ENCODE measurements at places on chromosomes 16 and 17.

DNA sequence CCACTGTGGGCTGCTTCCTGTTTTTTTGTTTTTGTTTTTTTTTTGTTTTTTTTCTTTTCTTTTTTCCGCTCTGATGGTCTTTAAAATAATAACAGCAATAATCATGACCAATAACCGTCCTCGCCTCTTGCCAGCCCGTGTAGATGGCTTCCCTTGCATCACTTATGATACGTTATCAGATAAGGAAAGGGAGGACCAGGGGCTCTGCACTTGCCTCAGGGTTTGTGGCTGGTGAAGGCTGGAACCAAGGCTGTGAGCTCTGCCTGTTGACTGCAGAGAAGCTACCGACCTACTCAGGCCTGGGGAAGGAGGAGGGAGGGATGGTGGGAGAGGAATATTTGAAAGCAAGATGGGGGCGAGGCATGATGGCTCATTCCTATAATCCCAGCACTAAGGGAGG is 114.0 kb upstream of the SDK2 start:
- no peak for DNase-seq

- peak; percentile 75 for DNase-seq
These were observed 112.0 kb downstream of the NPIPB5 start for GRCh38 chr16:22622703-22623102.

GRCh38 chr17:51217946-51218345 is 41.9 kb downstream of the MBTD1 start:
- DNase-seq: no peak

DNA sequence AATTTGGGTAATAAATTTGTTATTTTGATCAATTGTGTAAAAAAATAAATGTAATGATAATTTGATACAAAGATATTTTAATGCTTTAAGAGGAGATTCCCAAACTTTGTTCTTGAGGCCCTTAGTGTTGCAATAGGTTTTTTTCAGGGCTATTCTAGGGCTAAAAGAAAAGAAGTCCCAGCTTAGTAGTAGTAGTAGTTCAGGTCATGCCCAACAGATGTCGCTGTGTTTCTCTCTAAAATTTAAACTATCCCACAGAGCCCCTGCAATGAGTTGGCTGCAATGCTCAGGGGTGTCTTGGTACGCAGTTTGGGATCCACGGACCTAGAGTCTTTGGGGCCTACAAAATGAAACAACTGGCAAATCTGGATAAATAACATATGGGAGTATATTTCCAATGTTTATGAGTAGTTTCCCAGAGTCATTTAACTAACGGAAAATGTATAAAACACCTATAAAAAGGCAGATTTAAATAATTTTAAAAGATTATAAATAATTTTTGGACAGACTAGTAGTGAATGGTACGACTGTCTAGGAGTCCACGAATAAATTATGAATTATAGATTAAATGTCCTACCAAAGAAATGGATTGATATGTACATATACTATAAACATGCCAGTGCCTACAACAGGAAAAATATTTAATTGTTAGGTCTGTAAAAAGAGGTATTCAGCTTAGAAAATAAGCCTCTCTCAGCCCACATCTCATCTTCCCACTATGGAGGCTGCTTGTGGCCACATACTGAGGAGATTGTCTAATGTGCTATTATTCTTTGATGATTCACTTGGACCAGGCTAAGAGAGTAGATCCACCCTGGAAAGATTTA is 228.5 kb upstream of the PMFBP1 start:
- DNase-seq: no peak

DNA sequence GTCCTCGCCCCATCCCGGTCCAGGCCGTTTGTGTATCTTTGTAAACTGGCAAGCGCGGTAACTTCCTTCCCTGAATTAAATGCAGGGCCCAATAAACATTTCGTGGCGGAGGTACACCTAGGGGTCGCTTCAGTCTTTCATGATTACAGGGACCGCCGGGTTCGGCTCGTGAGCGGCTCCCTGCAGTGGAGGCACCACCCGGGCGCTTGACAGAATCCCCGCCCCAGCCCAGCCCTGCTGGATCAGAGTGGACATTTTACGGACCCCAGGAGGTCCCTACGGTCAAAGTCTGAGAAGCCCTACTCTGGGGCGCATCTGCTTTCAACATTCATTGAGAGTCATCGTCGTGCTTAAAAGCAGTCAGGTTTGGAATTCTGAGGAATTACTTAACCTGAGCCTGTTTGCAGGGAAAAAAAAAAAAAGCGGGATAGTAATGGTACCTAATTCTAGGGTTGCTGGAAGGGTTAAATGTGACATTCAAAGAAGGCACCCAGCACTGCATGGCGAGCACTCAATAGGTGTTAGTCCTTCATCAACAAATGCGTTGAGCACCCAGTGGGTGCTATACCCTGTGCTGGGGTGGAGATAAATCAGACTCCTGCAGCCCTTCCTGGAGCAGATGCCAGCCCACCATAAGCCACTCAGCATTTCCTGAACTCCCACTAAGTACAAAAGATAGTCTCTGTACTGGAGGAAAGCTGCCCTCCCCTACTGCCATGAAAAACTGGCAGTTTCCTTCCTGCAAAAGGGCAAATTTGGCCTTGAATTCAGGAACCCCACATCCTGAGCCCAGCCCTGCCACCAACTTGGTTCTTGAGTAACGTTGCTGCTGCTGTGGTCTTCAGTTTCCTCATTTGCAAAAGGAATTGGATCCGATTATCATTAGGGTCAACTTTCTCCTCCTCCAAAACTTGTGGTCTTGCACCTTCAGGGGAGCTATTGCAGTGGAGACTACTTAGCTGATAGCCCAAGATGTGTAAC is 658 bp upstream of the DUSP3 start:
- no peak for DNase-seq

DNA sequence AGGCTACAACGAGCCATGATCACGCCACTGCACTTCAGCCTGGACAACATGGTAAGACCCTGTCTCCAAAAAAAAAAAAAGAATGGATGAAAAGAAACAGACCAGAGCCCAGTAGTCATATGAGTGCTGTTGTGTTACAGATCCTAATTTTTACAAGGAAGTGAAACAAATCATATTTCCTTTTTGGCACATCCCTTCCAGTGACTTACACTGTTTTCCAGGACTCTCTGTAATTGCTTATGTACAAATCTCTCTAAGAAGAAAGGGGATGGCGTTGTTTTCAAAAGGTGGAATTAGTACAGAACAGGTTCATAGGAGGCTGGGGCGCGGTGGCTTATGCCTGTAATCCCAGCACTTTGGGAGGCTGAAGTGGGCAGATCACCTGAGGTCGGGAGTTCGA is 19.8 kb upstream of the ZNF594 start:
- no peak for DNase-seq

DNA sequence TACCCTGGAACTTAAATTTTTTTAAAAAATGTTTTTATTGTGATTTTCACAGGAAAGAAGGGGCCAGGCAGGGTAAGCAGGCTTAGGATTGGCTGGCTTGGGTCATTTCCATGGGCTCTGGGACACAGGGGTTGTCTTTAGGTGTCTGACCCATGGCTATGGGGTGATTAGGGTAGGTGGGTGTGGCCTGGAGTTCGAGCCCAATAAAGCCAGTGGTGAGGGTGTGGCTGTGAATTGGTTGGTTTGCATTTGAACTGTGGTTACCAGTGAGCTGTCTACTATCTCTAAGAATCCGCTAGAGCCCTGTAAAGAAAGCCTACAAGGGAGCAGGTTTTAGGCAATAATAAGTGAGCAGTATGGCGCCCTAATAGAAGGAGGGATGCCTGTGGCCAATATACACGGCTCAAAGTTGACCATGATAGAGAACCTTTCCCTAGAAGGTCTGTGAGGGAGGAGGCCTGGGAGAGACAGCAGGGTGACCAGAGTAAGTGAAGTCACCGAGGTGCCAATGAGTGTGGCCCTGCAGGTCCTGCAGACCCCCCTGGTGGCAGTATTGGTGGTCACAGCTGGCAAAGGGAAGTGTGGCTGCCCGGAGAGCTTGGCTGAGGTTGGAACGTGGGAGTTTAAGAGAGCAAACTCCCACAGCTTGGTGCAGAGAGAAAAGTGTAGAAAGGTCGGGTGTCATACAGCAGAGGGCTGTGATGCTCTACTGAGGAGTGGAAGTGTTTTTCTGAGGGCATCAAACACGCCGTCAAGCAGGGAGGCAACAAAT is 454.0 kb downstream of the WWOX start:
- no peak for DNase-seq

DNA sequence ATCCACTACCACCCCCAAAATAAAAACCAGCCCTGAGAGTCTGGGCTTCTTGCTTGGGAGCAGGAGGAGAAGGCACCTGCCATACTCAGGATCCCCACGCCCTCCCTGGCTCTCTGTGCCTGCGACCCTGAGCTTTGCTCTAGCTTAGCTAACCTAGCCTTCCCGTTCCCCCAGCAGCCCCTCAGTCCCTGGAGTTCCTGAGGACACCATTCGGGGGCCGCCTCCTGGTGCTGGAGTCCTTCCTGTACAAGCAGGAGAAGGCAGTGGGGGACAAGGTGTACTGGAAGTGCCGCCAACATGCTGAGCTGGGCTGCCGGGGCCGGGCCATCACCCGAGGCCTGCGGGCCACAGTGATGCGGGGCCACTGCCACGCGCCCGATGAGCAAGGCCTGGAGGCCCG is 18.5 kb downstream of the FLYWCH1 start:
- DNase-seq: no peak

DNA sequence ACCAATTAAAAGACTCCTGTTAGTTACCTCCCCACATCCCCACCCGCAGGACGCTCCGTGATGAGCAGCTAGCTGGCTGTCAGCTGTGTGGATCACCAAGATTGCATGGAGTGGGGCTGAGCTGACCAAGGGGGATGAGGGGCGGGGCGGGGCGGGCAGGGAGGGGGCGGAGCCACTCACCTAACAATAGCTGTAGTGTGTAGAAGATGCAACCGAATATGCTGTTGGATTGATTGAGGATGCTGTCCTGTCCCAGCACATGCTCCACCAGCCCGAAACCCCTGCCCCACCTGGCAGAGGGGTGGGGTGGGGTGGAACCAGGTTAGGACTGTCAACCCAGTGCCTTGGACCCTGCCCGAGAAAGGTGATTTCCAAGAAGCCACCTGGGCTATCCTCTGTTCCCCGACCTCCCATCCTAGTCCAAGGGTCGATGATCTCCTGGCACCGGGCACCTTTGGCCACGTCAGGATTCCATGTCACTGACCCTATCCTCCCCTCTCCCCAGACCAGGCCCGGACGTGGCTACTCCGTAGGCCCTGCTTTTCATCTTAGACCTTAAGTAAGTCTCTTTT is 1.4 kb downstream of the VKORC1 start:
- DNase-seq: no peak
